ENCODE measurements at places on chromosomes 5 and 9.

DNA sequence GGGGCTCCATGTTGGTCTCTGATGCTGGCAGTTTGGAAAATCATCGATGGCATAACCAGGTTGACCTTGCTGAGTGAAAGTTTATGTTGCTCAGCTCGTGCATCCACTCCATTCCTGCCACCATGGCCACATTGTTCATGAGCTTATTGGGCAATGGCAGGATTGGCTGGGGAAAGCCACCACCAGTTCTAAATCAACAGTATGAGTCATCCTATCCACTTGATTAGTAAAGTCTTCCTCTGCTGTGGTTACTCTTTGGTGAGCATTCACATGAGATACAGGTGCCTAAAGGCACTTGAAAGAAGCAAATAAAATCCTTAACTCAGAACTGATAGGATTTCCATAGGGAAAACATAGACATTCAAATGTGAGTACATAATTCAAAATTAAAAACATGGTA, 131.8 kb upstream of the FBN2 start:
- DNase-seq = no peak

DNA sequence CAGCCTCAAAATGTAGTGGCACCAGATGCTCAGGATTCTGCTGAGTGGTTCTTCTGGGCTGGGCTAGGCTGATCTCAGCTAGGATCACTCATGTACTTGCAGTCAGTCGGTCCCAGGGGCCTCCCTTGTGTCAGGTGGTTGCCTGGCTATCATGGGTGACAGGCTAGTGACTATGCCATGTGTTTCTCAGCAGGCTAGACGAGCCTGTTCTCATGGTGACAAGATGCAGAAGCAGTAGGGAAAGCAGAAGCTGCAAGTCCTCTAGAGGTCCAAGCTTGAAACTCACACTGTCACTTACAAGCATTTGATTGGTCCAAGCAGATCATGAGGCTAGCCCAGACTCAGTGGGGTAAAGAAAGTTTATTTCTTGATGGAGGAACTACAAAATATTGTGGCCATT, 15.2 kb upstream of the KCNMB1 start:
- no peak for DNase-seq

DNA sequence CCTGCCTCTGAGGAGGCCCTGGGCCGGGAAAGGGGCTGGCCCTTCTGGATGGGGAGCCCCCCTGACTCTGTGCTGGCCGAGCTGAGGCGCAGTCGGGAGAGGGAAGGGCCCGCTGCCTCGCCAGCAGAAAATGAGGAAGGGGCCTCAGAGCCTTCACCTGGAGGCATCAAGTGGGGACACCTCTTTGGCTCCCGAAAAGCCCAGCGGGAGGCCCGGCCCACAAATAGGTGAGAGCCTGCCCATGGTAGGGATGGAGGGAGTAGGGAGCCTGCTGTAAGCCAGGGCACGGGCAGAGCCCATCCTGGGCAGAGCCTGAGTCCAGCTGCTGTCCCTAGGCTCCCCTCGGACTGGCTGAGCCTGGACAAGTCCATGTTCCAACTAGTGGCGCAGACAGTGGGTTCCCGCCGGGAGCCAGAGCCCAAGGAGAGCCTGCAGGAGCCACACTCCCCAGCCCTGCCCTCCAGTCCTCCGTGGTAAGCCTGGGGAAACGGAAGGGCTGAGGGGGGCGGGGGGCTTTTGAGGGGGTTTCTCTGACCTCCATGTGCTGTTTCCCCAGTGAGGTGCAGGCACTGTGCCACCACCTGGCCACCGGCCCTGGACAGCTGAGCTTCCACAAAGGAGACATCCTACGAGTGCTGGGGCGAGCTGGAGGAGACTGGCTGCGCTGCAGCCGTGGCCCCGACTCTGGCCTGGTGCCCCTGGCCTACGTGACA, 44.3 kb upstream of the TESK1 start:
- no peak for DNase-seq

DNA sequence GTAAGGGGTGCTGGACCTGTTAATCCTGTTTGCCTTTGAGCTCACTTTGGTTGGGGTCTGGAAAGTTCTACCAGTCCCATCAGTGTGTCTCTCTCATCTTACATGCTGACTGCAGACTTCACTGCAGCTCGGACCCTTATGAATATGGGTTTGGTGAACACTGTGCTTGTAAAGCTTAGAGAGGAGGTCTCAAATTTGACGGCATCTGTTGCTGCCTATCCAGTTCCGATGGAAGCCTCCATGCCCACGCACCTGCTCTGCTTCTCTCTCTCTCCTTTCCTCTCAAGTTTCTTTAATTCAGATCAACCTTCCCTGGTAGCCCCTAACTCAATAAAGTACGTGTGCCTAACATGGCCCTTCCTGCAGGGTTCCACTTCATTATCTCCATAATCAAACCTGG, 217.9 kb downstream of the HSPA4 start:
- DNase-seq = no peak

GRCh38 chr9:127450830-127451607, at the start of the genes LRSAM1 and RPL12:
Gene LRSAM1 (plus strand): TSS chr9:127451510. CDS start chr9:127454528, 3,018 bp downstream.
Gene RPL12 (minus strand): TSS chr9:127451406. CDS start chr9:127451317, 89 bp downstream.
- peak; percentile 82 for DNase-seq

- DNase-seq = no peak
Measured at GRCh38 chr5:135487839-135488514, 35.8 kb upstream of the TIFAB start.

DNA sequence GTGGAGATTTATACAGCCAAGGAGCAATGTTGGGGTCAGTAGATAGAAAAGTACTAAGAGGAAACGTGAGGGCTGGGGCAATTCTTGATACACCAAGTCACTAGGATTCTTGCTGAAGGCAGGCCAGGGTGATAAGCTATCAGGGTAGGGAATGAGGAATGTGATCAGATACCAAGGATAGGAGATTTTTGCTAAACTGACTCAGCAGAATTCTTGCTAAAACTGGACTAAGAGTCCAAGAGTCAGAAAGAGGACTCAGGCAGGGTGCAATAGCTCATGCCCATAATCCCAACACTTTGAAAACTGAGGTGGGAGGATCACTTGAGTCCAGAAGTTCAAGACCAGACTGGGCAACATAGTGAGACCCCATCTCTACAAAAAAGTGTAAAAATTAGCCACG, 71.7 kb downstream of the ENTREP1 start:
- DNase-seq = no peak

DNA sequence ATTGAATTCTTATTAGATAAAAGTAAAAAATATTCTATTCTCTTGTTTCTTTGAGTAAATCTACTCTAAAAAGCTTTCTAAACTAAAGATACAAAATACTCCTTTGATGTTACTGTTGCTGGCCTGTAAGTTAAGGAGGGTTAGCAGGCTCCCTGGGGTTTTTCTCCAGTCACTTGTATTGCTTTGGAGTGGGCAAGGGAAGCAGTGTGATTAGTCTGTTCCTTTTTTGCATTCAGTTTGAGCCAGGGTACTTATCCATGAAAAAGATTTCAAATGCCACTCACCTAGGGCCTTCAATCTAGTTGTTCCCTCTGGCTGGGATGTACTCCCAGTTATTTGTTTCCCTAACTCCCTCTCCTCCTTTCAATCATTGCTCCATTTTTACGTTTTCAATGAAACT, 256.2 kb upstream of the SMC2 start:
- no peak for DNase-seq

- no peak for DNase-seq
Measured at GRCh38 chr9:114898741-114899140, 31.6 kb downstream of the TNFSF8 start.
